ENCODE measurements at places on chromosomes 12 and 14. TPM values are rescaled to one million over a fixed set of nuclear protein-coding genes. Genes with fewer than 3 reads are reported as not detected.

Gene PHC1
- total RNA-seq: 31.0 TPM

DNA sequence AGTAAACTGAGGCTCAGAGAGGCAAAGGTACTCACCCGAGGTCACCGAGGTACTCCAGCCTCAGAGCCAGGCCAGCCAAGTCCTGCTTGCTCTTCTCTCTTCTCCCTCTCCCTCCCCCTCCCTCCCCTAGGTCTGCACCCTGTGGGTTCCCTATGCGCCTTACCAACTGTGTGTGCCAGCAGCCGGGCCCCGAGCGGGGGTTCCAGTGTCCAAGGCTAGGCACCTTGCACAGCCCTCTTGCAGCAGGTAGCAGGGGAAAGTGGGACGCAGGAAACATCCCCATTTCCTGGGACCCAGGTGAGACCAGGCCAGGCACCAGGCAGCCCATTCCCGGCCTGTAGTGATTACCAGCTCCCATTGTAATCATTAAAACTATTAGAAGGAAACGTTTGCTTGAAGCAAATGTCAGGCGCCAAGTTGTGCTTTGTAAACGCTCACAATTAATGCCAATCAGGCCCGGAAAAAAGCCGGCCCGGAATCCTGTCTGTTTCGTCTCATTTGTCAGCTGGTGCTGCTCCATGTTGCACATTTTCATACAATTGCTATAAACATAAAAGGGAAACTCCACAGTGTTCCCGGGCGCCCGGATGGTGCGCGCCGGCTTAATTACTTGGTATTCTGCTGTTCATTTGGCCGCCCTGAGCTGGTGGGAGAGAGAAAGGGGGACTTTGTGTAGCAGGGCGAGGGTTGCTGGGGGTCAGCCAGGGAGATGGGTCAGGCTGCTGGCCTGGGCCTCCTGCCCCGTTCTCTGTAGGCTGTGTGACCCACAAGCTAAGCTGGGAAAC lies 11.9 kb downstream of the FAM222A start:
- no peak for DNase-seq

DNA sequence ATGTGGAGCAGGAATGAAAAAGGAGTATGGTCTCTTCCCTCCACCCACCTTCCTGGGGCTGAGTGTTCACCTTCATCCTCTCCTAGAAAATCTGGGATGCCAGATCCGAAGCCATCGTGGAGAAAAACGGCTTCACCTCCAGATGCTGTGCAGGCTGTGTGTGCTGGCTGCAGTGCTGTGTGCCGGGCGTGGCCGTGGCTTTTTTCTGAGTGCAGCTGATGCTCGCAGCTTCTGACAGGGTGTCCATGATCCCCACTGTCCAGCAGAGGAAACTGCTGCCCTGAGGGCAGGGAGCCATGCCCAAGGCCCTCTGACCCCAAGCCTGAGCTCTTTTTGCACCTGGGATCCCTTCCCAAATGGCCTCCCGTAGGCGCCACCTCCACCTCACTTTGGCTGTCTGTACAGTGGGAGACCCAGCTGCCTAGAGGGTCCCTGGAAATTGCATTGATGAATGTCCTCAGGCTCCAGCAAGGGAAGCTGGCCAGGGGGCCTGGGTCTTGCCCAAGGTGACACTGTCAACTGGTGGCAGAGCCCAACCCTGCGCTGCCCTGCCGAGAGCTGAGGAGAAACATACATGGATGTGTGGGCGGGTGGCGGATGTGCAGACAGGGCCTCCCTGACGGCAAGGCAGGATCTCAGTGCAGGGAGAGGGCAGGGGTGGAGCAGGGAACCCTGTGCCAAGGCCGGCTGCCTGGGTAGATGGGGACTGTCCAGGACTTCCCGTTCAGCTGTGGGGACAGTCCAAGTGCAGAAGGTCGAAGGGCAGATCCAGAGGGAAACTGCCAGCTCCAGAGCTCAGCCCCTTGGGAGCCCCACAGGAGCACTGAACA lies 53.3 kb downstream of the BEGAIN start:
- DNase-seq: no peak

DNA sequence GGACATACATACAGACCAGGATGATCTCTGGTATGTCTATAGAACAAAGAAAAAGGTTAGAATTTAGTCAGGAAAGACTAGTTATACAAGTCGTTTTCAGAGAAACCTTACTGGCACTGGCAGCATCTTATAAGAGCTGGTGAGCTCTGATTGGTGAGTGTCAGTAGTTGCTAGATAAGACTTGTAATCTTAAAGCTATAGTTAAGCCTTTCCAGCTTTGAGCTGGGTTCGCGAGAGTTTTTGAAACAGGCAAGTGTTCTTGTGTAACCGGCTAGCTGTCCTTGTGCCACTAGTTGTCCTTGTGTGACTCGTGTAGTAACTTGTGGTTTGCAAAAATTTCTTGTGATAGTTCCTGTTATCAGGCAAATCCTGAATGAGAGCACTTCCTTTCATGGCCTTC lies 740.9 kb downstream of the GALC start:
- no peak for DNase-seq

DNA sequence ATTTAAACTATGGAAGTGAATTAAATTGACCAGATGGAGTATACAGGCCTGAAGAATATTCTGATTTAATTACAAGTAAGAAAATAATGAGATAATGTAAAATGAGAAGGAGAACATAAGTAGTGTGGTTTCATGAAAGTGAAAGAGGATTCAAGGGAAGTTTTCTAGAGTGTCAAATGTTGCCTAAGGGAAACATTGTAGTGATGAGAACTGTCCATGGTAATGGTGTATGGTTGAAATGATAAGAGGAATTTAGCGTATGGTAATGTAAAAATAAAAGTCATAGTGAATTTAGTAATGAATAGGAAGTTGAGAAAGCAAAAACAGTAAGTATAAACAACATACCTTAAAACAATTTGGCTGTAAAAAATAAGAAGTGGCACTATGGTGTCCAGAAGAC lies 1954.6 kb upstream of the FLRT2 start:
- no peak for DNase-seq

DNA sequence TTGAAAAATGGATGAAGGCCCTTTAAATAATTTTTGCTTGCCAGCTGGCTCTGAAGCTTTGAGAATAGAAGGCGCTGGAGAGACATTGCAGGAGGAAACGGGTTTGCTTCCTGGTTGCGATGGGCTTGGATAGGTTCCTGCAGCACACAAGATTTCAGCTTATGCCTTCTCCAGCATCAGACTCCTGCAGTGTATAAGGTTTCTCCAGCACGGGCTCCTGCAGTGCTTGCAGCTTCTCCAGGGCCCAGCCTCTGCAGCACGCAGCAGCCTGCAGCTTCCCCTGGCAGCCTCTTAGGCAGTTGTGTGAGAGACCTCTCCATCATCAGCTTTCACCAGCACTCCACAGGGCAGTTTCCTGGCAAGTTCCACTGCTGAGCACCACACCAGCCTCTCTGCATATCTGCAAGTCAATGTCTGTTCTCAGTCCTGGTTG lies 78.7 kb upstream of the ZDHHC17 start:
- DNase-seq: no peak

Gene RERG
- 55.7 TPM for total RNA-seq

DNA sequence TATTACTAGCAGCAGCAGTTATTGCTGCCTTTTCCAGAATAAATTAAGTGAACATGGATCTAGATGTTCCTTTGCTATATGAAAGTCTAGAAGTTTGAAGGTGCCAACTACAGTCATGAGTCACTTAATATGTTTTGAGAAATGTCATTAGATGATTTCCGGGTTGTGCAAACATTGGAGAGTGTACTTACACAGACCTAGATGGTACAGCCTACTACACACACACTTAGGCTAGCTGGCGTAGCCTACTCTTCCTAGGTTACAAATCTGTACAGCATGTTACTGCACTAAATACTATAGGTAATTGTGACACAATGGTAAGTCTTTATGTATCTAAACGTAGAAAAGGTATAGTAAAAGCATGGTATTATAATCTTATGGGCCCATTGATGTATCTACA lies 368.1 kb downstream of the PDZRN4 start:
- DNase-seq: no peak

Gene FGF23
- total RNA-seq: not detected

DNA sequence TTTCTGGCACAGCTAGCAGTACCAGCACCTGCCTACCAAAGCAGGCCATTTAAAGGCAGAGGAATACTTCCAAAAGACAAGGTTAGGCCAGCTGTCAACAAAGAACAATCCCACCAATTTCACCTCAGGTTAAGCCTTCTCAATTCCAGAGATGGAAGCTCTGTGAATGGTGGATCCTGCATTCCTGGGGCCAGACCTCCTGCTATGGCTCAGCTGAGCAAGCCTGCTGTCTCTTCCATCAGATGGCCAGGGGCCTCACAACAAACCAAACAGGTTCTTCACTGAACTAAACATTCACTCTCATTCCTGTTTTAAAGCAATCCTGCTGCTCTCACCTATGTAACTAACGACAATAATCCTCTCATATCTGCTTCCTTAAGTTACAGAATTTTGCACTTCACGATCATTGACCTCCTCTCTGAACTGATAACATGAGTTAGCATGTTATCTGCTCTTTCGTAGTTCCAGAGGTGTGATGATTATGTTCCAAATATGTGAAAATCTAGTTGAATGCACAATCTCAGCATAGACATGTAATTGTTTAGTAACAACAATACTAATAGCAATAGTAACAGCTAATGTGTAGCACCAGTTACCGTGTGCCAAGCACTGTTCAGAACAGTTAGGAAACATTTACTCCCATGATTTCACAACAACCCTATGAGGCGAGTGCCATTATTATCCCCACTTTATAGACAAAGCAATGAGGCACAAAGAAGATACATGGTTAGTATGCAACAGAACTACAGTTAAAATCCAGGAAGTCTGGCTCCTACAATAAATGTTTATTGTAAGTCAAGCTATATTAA lies 73.2 kb downstream of the SLC2A13 start:
- DNase-seq: no peak

DNA sequence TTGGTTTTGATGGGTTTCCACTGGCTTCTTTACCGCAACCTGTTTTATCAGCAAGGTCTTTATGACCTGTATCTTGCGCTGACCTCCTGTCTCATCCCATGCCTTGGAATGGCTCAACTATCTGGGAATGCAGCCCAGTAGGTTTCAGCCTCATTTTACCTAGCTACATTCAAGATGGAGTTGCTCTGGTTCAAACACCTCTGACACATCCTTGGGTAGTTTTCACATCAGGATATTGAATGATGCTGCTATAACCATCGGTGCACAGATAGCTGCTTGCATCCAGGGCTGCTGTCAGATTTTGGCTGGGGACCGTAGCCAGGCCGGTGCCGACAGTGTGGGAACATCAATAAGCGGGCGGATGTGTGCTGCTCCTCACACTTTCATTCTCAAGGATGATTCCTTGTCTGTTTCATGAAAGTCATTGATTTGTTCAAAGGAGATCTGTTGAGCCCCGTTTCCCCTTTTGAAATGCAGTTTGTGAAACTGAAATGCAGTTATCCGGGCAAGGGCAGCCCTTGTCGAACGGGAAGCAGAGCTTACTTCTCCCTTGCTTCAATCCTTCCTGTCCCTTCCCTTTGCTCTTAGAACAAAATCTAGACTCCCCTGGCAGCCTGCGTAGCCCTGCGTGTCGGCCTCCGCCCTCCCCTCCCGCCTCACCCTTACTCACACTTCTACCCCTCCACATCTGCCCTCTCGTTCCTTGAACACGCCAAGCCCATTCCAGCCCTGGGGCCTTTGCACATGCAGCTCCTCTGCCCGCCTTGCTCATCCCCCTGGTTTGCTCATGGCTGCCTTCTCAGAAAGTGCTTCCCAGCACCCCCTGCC lies 49.2 kb upstream of the NCOR2 start:
- DNase-seq: no peak

- DNase-seq: no peak
Observed at GRCh38 chr14:61121355-61121787, 140.3 kb downstream of the SLC38A6 start.

DNA sequence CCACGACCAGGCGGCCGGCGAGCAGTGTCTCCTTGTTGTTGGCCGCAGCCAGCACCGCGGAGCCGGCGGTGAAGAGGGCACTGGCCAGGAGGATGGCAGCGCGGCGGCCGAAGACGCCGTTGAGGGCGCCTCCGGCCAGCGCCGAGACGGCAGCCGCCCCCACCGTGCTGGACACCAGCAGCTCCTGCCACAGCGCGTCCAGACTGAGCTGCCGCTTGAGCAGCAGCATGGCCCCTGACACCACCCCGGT lies 691 bp downstream of the SLC2A13 start:
- no peak for DNase-seq

- no peak for DNase-seq
Observed at GRCh38 chr14:100091386-100091785, 26.2 kb downstream of the EVL start.

- DNase-seq: no peak
Observed at GRCh38 chr14:44463356-44464004, 43.6 kb downstream of the FSCB start.

DNA sequence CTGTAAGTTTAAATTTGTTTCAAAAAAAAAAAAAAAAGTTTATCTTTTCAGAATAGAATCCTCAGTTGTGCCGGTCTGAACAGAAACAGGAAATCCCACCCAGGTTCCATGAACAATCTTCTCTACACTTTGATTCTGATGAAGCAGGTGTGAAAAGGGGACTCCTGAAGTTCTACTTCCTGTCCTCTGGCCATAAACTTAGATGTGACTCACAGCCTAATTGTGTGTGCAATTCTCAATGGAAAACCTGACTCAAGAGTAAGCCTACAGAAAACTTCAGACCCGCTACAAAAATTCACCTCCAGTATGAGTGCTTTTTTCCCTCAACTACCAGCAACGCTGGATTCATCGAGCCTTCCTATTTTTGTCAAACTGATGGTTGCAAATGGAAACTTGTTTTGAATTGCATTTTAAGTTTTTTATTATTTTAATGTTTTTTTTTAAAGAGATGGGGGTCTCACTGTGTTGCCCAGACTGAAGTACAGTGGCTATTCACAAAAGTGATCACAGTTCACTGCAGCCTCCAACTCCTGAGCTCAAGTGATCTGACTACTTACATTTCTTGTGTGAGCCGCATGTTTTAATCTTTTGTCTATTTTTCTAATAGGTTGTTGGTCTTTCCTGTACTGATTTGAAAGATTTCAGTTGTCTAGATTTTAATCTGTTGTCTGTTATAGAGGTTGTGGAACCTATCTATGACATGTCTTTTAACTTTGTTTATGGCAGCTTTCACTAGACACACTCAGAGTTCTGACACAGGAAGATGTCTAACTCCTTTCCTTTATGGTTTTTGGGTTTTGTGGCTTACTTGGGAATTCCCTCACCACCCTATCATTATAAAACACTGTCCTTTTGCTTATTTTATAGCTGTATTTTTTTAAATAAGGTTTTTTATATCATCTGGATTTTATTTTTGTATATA lies 37.6 kb downstream of the ATG14 start:
- no peak for DNase-seq

GRCh38 chr14:89621791-89622638 lies 205.0 kb upstream of the FOXN3 start:
- DNase-seq: no peak
